Activated naive CD8-positive, alpha-beta T cell treated with anti-CD3 and anti-CD28 coated beads for 36 hours (primary cell): ENCODE measurements at places on chromosomes 11 and 22.

DNA sequence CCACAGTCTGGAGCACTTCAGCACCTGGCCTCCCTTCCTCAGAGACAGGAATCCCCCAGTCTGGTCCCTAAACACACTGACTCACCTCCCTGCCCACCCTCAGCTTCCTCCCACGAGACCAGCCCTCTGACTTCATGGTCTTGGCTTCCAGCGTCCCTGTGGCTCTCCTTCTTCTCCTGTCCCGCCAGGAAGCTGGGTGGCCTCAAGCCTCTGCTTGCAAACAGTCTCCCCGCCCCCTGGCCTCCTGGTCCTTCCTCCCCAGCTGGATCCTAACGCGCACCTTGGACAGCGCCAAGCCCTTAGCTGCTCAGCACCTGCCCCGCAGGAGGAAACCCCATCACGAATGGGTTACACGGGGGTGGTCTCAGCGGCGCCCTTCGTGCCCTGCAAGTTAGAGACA, 4.5 kb downstream of the NCF4 start:
- H3K36me3 ChIP-seq: no peaks in the 10 kb centered on the region
- peaks cover 13% of the 10 kb centered on the region for H3K4me1 ChIP-seq
- no peak for DNase-seq
- no peak overlapping the region for H3K4me3 ChIP-seq

GRCh38 chr11:290621-291231, 1.8 kb downstream of the PGGHG start:
- peaks cover 34% of the 10 kb centered on the region for H3K36me3 ChIP-seq
- H3K4me1 ChIP-seq: peaks cover 40% of the 10 kb centered on the region
- peaks cover 12% of the 10 kb centered on the region for H3K27me3 ChIP-seq
- peak overlapping the region; percentile 91 for H3K27ac ChIP-seq
- peak; percentile 22 for DNase-seq

GRCh38 chr11:36443661-36444060, 66.4 kb downstream of the TRAF6 start:
- no peak overlapping the region for H3K4me3 ChIP-seq
- no peaks in the 10 kb centered on the region for H3K36me3 ChIP-seq
- peaks cover 5% of the 10 kb centered on the region for H3K27me3 ChIP-seq
- no peak overlapping the region for H3K27ac ChIP-seq
- H3K4me1 ChIP-seq: peaks cover 2% of the 10 kb centered on the region

- no peaks in the 10 kb centered on the region for H3K27me3 ChIP-seq
- no peak for DNase-seq
- no peak overlapping the region for H3K4me3 ChIP-seq
- peaks cover 6% of the 10 kb centered on the region for H3K36me3 ChIP-seq
Measured at GRCh38 chr11:108866781-108867180, 201.9 kb downstream of the DDX10 start.

DNA sequence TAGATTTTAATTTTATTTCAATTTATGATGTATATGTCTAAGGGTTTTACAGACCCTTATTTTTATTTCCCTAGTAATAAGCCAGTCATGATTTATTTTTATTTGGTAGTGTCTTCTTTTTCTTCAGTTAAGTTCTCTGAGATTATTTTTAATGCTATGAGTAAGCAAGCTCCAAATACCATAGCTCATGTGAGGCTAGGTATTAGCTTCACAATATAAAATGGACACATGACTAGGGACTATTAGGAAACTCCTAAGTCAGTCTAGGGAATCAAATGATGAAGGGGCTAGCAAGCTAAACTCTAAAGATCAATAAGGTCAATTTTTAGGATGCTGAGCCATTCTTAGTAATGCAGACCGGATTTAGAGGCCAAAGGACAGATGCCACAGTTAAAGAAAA, 45.9 kb downstream of the CKAP5 start:
- no peak overlapping the region for H3K27ac ChIP-seq
- H3K27me3 ChIP-seq: no peaks in the 10 kb centered on the region
- H3K4me1 ChIP-seq: no peaks in the 10 kb centered on the region
- peaks cover 18% of the 10 kb centered on the region for H3K36me3 ChIP-seq
- H3K4me3 ChIP-seq: no peak overlapping the region
